ENCODE measurements at places on chromosomes 2 and 18.

- DNase-seq: no peak
Measured at GRCh38 chr18:26405190-26405801, 143.1 kb downstream of the KCTD1 start.

GRCh38 chr2:56314796-56315195, 131.0 kb downstream of the CCDC85A start:
- DNase-seq: no peak

- no peak for DNase-seq
Measured at GRCh38 chr2:228731517-228731916, 539.6 kb downstream of the PID1 start.

- no peak for DNase-seq
Measured at GRCh38 chr18:62346333-62347088, 21.4 kb downstream of the TNFRSF11A start.

DNA sequence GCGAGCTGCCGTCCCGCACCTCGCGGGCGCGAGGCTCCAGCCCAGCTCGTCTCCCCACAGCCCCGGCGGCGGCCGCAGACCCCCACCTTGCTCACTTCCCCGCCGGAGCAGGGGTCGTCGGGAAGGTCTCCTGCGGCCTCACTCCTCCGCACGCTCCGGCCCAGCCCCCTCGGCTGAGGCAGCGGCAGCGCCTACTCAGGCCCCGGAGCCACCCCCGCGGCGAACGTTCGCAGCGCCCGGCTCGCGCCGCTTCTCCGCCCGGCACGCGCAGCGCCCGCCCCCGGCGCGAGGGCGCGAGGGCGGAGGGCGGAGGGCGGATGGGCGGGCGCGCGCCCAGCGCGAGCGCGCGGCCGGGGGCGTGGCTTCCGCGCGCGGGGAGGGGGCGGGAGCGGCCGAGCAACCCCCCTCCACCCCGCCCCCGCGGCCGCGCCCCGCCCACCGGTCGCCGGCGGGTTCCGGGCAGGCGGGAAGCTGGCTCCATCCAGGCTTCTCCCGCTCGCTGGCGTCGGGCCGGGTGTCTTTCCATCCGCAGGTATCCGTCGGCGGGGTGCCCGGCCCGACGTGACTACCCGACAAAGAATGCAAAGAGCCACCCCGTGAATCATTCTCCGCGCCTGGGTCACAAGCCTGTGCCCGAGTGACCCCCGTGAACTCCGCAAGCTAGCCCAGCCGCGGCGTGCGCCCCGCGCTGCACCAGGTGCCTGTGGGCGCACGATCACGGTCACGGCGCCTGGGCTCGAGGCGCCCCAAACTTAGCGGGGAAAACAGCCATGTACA, at the start of gene DTNB:
Gene DTNB (minus strand): TSS at position 278 of the 777 bp plus-strand sequence. CDS start 20,917 bp downstream, outside the sequence.
- peak; percentile 43 for DNase-seq

- DNase-seq: no peak
Measured at GRCh38 chr2:57569396-57569795, 477.2 kb upstream of the VRK2 start.

DNA sequence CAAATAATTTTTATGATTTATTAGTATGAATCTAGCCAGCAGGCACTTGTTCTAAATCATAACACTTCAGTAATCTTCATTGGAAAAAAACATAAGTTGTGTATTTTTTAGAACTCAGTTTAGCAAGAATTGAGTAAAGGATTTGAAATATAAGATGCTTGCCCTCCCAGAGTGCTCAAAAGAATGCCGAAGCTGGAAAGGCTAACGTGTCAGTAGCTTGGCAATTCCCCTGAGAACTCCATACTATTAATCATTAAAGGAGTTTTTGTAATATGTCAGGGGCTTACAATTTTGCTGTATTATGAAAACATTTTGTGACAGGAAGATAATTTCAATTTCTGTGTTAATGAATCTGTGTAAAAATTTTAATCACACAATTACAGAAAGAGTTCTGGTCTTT, 122.7 kb downstream of the GULP1 start:
- DNase-seq: no peak

GRCh38 chr2:107932979-107933378, 53.3 kb upstream of the SLC5A7 start:
- no peak for DNase-seq

GRCh38 chr18:37321582-37322491, 243.8 kb downstream of the CELF4 start:
- no peak for DNase-seq

DNA sequence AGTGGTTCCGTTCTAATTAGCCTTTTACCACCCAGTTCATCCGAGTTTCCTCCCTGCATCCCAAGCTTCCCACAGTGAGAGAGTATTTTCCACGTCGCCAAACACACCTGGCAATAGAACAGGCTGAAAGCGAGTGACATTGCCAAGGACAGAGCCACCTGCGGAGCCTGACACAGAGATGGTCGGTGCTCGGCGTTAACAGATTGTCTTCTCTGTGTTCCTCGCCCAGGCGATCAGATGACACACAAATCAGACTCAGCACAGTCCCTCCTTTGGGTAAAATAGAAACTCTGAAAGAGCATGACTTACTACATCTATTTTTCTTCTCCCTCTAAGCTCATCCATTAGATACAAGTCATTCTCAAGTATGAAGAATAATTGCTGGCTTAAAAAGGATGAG, 107.7 kb downstream of the CD226 start:
- no peak for DNase-seq

GRCh38 chr2:205836477-205837221, 154.3 kb downstream of the NRP2 start:
- DNase-seq: no peak

- no peak for DNase-seq
Measured at GRCh38 chr2:188235364-188235763, 56.3 kb upstream of the GULP1 start.

DNA sequence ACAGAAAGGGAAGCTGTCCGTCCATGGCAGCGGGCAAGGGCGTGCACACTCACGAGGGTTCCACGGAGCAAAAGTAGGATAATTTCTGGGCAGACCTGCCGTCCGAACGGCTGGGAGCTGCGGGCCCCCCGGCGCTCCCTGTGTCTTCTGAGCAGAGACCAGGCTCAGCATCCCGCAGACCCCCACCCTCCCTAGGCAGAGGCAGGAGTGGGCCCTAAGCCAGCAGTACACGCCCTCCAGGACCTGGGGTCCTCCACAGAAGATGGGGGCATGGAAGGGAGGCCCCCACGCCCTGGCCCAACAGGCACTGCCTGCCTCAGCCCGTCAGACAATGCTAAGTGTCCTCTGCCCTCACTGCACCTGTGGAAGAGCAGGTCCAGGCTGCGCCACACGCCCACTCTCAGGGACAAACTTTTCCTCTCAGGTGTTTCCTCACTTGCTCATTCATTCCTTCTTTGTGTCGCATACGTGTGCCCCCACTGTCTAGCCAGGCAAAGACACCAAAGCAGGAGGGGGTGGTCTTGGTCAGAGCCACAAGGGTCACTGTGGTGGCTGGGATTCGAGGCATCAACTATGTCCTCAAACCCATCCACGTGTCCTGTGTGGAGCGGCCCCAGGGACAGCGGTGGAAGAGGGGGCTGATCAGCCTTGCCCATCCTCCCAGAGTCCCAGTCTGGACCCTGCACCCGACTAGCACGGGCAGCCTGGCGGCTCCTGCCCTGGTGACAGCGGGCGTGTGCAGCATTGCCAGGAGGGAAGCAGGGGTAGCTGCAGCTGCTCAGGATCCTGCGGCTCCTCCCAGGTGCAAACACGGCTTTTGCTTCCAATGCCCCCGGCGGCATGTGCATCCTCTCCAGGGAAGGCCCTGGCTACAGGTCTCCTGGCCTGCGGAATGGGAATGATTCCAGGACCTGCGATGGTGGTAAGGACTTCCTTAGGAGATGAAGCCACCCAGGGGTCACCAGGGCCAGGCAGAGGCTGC, 2.4 kb upstream of the GPC1 start:
- DNase-seq: no peak

DNA sequence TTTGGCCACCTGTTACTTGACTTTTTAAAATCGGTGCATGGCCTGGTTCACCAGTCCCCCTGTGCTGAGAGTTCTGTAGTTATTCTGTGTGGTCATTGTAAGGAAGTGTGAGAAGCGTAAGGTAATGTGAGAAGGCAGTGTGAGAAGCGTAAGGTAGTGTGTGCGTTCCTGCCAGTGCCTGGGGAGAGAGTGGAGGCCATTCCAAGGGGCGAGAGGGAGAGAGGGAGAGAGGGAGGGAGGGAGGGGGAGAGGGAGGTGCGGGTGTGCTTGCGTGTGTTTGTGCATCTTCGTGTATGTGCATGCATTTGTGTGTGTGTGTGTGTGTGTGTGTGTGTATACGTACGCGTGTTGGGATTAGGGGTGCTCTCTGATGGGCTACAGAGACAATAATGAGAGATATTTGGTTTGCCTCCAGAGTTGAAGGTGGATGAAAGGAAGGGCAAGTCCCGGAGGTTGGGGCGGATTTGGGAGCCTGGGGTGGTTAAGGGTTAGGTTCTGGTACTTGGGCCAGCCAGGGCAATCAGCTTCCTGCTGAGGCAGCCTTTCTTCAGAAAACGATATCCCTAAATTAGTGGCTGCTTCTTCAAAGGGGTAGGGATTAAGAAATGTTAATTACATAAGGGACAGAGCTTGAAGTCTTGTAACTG, 53.7 kb downstream of the SGPP2 start:
- no peak for DNase-seq

DNA sequence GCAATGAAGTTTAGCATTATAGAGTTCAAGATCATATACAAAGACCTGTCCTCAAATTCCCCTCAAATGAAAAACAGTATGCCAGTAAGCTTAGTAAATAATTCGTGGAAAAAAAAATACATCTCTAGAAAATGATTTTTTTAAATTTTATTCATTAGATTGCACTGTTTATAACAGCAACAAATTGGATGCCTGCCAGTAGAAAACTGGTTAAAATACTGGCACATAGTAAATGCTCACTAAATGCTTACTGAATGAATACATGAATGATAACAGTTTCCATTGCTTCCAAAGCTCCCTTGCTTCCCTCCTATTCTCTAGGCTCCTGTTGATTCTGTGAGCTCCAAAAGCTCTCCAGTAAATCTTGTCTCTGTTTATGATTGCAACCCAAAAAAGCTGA, 25.5 kb upstream of the SEH1L start:
- DNase-seq: no peak

- peak; percentile 47 for DNase-seq
Measured at GRCh38 chr2:40192864-40193669, 258.8 kb downstream of the SLC8A1 start.

GRCh38 chr2:203599509-203599908, 64.4 kb upstream of the RAPH1 start:
- no peak for DNase-seq

DNA sequence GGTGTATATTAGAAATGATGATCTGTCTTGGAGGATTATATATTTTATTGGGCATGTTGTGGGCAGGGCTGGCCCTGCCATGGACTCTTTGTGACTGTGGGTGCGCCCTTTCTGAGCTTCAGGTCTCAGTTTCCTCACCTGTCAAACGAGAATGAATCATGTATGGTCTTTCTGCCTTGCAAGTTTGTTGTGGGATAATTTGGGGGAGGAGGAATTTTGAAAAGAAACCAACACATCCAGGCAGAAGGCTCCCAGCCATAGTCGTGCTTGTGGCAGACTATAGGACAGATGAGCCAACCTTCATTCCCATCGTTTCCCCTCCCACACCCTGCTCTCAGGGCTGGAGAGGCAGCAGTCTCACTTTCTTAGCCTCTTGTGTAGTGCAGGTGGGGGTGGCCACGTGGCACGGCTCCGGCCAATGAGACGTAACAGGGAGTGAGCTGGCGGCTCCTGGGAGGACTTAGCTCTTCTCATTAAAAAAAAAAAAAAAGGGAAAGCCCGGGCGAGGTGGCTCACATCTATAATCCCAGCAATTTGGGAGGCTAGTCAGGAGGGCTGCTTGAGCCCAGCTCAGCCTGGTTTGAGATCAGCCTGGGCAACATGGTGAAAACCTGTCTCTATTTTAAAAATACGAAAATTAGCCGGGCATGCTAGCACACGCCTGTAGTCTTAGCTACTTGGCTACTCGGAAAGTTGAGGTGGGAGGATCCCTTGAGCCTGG, 63.1 kb downstream of the RHOB start:
- DNase-seq: no peak

DNA sequence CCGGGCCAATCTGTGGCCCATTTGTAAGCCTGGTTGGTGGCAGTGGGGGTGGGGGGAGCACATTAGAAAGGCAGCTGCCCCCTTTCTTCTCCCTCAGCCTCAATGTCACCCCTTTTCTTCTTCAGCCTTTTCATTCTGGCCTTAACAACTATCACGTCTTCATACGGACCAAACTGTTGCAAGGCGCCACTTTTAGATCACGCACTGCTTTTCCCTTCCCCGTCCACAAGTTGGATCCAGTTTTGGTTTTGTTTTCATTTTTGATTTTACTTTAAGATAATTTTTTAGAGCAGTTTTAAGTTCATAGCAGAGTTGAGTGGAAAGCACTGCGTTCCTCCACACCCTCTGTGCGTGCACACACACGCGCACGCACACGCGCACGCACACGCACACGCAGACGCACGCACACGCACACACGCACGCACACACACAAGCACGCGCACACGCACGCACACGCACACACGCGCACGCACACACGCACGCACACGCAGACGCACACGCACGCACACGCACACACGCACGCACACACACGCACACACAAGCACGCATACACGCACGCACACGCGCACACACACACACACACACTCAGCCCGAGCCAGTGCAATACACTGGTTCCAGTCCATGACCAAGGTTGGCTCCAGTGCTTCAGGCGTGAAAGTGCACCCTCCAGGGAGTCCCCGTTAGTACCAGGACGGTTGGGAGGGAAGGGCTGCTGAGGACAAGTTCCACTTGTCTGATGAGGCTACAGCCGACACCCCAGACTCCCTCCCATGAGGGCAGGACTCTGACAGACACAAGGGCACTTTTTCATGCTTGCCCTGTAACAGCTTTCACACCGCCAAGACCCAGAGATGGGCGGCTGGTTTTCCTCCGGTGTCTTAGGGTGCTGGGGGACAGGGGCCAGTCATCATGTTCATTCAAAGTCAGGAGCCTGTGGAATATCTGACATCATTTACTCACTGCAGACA, 22.4 kb downstream of the FBLN7 start:
- no peak for DNase-seq

DNA sequence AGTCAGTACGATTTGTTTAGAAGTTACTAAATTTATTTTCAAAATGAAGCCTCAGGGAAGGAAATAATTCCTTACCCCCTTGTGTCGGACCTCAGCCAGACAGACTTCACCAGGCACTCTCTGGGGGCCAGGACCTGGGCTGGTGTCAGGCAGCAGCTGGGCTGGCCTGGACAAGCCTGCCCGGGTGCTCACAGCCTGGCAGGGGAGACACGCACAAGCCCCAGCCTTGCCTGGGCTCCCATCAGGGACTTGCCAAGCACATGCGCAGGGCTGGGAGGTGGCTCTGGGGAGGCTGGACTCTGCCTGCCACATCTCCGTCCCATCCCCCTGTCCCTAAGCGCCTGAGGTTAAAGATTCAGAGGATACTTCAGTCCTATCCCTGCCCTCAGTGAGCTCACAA, 56.8 kb upstream of the HS6ST1 start:
- no peak for DNase-seq

DNA sequence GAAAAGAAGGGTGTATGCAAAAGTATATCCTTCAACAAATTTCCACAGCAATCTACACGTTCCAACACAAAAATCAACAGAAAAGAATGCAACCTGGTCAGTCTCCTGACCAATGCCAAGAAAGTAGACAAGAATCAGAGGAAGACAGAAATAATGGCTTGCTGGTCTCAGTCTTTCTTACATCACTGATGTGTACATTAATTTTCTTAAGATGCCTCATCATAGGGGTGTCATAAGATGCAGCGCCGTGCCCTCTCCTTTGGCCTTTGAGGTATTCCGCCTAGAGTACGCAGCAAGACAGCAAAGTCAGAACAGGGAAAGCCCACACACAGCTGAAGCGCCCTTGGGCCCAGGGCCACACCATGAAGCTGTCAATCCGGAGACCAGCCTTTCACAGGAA, 112.9 kb downstream of the RIF1 start:
- DNase-seq: no peak

- no peak for DNase-seq
Measured at GRCh38 chr2:195406886-195407603, 250.0 kb upstream of the SLC39A10 start.

Data from inflammatory macrophage treated with lipopolysaccharide for 4 hours (primary cell).